HL-60 (cell line): ENCODE measurements at places on chromosomes 1 and 21.

DNA sequence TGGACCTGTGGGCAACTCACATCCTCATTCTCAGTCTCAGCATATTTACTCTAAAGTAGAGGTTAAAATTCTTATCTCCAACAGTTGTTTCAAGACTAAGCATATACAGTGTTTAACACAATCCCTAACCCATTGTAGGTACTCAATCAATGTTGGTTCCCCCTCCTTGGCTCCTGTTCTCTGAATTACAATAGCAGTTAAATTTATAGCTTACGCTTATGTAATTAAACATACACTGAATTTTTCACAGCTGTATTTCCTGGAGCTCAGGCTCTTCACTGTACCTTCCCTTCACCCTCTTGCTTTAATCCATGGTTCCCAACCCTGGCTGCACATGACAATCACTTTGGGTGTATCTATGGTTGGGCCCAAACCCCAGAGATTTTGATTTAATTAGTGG, 89.4 kb downstream of the LPAR3 start:
- no peak for DNase-seq

GRCh38 chr1:220038640-220039039, 7.7 kb downstream of the EPRS1 start:
- DNase-seq = no peak

GRCh38 chr1:11434501-11434900, 44.5 kb upstream of the DISP3 start:
- no peak for DNase-seq

DNA sequence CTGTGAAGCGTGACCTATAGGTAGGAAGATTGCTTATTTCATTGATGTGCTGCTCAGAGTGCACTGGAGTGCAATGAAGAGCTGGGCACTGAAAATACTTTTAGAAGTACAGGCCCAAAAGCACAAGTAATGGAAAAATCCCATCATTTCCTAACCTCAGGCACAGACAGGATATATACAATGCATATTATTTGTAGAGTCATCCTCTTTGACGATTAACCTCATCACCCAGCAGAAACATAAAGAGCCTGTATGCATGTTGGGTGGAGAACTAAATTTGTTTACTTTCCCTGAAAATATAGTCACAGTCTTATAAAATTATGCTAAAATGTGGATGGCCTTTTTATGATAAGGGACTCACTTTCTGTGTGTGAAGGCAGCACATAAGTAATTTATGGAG, 98.1 kb downstream of the TNNI3K start:
- no peak for DNase-seq

DNA sequence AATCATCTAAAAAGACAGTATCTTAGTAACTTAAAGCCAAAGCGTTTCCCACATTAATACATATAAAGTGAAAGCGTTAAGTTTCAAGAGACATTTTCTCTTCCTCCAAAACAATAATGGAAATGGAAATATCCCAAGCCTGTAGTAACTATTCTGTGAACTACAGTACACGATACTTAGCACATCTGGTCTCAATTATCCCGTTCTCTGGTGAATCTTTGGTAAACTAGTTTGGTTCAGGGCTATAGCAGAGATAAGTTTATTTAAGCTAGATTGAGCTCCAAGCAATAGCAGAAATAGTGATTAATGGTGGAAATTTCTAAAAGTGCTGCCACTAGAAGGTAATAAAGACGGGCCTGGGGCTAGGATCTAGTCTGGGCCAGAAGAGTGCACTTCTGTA, 55.2 kb downstream of the PCNX2 start:
- DNase-seq = no peak

- no peak for DNase-seq
These were observed 31.0 kb upstream of the H6PD start for GRCh38 chr1:9203511-9203982.

GRCh38 chr1:199746666-199747384, 280.7 kb upstream of the NR5A2 start:
- DNase-seq = no peak

- DNase-seq = no peak
These were observed 42.4 kb downstream of the DOP1B start for GRCh38 chr21:36199021-36199420.

DNA sequence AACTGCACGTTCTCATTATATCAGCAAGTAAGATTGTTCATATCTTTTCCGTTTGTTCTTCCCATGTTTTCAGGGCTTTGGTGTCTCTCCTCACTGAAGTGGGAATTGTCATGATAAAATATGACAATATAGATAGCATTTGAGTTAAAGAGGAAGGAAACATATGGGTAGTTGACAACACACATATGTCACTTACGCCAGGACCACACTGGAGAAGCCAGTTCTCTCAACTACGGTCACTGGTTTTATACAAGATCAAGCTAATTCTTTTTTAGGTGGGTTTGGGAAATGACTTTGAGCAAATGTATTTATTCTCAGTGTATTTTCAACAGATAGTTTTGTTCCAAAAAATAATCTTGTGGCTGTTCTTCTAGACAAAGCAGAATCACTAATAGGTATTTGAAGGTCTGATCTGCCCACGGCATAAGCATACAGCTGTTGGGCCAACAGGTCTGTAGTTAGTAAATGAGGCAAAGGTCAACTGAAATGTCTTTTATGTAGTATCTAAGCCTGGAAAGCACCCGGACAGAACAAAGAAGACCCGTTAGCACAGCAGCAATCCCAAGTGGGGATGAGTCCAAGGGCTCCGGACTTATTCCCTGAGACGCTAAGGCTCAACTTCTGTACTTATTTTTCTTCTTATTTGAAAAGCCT, 433.6 kb upstream of the ZP4 start:
- no peak for DNase-seq

DNA sequence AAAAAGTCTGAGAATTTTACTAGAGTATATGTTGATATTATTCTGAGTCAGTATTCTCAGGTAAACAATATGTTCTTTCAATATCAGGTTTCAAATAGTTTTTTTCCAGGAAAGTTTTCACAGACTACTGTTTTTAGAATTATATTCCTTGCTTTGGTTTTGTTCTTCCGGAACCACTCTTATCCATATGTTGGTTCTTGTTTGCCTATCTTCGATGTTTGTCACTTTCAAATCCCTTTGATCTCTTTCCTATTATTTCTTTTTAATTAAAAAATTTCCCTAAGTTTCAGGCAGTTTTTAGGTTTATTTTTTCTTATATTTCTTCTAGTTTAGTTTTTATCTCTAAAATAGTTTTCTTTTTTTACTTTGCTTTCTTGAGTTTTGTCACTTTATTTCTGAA, 20.9 kb downstream of the NOS1AP start:
- DNase-seq = no peak

DNA sequence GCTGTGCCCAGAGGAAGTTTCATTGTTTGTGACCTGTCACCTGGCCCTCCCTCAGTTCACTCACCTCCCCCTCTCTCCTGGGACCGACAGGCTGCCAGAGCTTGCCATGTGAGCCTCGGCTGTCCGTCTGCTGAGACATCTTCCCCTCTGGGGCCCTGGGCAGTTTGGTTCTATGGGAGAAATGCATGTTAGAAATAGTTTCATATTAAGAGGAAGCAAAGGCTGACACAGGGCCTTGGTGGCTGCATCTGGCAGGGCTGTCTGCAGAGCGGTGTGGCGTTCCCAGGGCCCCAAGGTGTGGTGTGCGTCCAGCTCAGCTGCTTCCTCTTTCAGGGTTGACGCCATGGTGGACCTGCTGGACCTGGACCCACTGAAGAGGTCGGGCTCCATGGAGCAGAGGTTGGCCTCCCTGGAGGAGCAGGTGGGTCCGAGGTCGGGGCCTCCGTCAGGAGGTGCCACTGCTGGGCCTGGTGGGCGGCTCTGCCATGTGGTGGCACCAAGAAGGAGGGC, 31.9 kb upstream of the LRRC3 start:
- DNase-seq = no peak

- DNase-seq = no peak
These were observed 91.4 kb downstream of the HMCN1 start for GRCh38 chr1:185825556-185825955.

- no peak for DNase-seq
These were observed 257.4 kb downstream of the PDE4B start for GRCh38 chr1:66050123-66050522.

DNA sequence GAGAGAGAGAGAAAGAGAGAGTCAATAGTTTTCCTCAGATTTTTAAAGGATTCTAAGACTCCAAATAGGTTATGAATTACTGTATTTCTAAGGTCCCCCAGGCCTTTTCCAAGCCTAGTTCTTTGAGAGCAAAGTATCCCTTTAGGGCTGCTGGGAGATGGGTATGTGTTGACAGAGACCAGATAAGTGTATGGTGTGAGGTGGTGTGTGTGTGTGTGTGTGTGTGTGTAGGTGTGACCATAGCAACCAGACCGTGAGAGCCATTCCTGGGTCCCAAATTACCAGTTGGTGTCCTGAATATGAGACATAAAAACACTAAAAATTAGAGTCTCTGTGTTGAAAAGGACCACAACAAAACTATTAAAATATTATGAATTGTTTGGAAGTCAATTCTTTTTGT, 41.7 kb upstream of the DNAJC6 start:
- no peak for DNase-seq

- DNase-seq = no peak
These were observed 36.3 kb downstream of the SMYD2 start for GRCh38 chr1:214317300-214317699.

DNA sequence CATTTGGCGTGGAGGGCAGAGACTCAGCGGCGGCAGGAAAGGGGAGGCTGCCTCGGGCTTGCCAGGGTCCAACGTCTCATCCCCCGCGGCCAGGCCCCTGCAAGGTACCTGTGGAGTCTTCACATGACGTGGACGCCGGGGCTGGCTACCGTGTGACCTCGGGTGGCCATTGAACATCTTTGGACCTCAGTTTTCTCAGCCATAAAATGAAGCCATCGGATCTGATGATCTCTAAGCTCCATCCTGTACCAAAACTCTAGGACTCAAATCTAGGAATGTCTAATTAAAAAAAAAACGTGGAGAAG, 141.8 kb upstream of the KCNE2 start:
- DNase-seq = no peak

DNA sequence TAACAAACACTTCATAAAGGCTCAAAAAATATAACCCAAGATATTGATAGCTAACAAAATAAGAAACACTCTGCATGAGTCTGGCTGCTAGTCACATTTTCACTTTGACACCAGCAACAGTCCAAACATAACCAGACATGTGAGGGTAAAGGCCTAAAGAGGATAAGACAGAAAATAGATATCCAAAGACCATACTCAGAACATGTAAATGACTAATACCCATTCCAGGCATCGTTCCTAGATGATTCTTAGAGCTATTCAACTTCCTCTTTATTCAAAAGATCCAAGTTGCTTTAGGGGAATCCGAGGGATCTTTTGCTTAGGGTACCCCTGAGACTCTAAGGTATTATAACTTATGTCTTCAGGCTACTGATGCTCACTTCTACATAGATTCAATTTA, 5.1 kb downstream of the COL24A1 start:
- no peak for DNase-seq

DNA sequence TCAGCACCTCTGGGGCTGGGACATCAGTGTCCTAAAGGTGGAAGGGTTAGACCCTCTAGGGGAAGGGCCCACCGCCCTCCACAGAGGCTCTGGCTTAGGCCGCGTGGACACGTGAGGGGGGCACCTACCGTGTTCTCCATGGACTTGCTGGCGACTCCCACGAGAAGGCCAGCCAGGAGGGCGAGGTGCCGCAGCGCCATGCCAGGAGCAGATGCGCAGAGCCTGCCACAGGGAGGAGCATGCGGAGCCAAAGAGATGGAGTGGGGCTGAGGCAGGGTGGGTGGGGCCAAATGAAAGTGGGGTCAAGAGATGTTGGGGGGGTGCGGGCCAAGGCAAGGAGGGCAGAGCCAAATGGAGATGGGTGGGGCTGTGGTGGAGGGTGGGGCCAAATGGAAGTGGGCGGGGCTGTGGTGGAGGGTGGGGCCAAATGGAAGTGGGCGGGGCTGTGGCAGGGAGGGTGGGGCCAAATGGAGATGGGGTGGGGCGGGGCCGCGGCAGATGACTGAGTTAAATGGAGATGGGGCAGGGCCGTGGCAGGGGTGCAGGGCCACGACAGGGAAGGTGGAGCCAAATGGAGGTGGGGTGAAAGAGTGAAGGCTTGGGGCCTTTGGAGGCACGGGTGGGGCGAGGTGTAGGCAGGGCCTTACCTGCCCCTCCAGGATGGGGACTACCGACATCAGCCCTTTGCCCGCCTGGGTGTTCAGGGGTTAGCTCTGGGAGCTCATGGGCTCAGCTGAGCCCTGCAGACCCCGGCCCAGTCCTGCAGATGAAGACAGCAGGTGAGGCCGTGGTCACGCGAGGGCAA, 17.4 kb upstream of the RNF223 start:
- no peak for DNase-seq
